Stimulated activated naive CD8-positive, alpha-beta T cell treated with anti-CD3 and anti-CD28 coated beads, Interleukin-15, amount 100 ng/mL, for 72 hours (primary cell): ENCODE measurements at places on chromosomes 11 and 22.

DNA sequence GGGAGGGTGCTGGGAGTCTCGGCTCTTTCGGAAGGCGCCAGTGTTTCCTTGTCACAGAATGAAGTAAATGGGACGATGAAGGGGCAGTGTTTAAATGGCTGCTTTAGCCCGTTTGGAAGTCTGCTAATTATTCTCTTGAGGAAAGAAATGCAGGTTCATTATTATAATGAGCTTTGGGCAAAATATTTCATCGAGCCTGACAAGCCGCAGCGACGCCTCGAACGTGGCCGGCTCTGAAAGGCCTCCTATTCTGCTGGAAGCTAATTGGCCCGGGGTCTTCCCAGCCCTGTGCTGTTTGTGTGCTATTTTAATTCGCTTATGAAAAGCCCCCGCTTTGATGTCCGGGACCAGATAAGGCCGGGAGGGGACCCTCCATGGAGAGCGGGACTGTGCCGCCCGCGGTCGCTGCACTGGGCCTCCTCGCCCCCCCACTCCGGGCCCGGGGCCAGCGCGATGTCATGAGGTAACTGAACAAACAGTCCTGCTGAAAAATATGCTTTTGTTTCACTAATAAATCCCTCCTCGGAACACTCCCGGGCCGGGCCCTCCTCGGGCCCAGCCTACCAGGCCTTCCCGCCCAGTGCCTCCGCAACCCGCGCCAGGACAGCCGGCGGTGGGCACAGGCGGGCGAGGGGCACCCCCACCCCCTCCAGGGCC is 78.4 kb downstream of the CDKN1C start:
- peak; percentile 4 for DNase-seq

DNA sequence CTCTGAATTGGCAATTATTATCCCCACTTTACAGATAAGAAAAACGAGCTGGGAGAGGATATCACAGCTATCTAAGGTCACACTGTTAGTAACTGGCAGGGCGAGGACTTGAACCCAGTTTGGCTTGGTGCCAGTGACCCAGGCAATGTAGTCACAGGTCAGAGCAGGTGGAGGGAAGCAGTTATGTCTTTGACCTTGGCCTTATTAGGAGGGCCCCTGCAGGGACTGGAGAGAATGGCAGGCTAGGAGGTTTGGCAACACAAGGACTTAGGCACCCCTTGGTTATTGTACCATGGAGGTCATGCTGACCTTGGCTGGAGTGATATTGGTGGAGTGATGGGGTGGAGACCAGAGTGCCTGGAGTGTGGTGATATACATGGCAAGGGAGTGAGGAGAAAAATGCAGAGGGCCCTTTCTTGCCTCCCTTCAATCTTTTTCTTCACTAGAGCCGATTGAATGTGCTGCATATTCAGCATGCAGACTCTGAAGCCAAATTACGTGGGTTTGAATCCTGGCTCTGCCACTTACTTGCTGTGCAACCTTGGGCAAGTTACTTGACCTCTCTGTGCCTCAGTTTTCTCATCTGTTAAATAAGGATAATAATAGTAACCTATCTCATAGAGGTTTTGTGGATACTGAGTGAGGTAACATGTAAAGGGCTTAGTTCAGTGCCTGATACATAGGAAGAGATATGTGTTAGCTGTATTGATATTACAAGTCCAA is 92.7 kb upstream of the TBCEL start:
- no peak for DNase-seq

GRCh38 chr11:61460474-61460881 is 30.6 kb downstream of the SDHAF2 start:
- DNase-seq = no peak

- DNase-seq = no peak
Observed at GRCh38 chr11:33668468-33668825, 32.2 kb downstream of the C11orf91 start.

DNA sequence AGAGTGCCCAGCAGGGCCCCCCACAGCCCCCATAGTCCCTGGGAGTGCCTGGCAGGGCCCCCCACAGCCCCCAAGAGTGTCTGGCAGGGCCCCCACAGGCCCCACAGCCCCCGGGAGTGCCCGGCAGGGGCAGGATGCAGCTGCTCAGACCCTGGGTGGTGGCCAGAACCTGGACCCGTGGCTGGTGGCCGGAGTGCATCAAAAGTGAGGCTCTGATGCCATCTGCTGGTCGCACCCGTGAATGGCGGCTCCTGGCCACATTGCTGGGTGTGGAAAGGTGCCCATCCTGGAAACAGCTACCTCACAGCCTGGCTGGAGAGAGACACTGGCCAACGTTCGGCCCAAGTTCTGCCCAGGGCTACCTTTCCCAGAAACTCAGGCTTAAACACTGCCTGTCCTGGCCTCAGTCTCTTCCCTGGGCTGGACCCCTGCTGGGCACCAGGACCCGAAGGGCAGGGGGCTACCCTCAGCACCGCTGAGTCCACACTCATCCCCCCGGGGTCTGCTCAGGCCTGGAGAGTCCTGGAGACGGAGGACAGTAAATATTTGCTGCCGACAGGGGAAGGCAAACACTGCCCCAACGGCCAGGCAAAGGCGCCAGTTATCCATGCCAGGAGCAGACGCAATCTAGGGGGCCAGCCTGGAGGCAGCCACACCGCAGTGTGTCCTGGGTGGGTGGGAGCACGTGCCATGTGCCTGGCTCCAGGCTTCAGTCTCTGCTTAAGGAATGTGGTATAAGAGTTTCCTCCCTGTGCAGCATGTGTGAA is 4.4 kb downstream of the INS start:
- peak; percentile 64 for DNase-seq

- no peak for DNase-seq
Observed at GRCh38 chr11:112524798-112525197, 264.1 kb upstream of the PLET1 start.

DNA sequence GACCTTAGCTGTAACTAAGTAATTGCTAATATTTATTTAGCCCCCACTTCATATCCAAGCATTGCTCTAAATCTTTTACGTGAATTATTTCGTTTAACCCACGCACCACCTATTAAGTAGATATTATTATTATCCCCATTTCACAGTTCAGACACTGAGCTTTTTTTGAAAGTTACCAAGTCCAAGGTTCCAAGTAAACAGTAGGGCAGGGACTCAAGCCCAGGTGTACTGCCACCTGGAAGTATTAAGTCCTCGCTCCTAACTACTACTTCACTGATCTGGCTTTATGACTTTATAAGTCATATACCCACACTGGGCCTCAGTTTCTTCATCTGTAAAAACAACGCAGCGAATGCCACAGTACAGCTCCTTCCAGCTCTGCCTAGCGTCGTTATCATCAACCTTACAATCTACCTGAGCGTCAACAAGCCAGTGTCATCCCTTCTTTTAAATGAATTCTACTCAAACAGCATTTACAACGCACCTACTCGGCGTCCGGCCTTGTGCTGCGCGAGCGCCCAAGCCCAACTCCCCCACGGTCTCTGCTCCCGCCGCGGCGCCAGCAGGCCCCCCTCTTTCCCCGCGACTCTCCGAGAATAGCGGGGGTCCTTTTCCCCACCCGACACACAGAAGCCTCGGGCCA is 624 bp downstream of the TMEM41B start:
- DNase-seq = no peak
